ENCODE measurements at places on chromosomes 16 and 17.

DNA sequence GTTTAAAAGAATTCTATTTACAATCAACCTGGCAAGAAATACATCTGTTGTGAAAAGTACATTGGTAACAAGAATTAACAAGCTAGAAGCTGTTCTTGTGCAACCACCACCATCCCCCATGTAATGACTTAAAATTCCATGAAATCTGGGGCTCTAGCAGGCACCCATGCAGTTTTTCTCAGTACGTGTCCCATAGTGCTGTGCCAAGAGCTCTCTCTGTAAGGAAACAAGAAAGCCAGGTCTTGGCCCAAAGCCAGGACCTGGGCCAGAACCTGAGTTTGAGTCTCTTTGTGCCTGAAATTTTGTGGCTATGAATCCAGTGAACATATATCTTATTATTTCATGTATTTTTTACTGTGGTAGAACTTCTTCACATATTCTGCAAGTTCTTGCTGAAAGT is 46.6 kb downstream of the NUP93 start:
- no peak for DNase-seq

GRCh38 chr16:87766485-87766797 is 655 bp upstream of the KLHDC4 start:
- no peak for DNase-seq

- no peak for DNase-seq
Measured at GRCh38 chr17:28657756-28658155, 4.0 kb downstream of the SDF2 start.

GRCh38 chr17:35449371-35449931 is 885 bp upstream of the SLFN13 start:
- peak; percentile 80 for DNase-seq

GRCh38 chr17:73325527-73325842 is 13.7 kb upstream of the CDC42EP4 start:
- DNase-seq: no peak

DNA sequence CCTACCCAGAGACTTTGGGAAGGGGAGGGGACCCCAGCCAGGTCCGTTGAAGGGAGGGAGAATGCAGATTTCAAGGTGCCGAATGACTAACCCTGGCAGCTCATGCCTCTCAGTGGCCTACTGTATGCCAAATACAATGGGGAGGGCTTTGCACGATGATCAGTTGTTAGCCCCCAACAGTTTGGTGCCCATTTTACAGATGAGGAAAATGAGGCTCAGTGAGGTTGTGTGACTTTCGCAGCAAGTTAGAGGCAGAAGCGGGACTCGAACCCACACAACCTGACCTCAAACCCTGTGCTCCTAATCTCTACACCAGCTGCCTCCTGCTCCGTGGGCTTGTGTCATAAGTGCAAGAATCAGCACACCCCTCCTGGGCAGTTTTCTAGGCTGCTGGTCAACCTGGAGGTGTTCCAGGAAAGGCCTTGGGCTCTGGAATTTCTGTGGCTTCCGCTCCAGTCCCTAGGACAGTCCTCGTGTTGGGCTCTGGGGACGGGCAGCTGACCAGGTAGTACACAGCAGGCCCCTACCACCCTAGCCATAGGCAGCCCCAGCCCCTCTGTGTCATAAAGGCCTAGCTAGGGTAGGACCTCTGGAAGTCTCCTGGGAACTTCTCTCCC is 11.9 kb upstream of the NAGPA start:
- no peak for DNase-seq

- no peak for DNase-seq
Measured at GRCh38 chr17:29445844-29446243, 55.7 kb downstream of the TAOK1 start.

- DNase-seq: peak; percentile 69
Measured at GRCh38 chr16:68902003-68902968, 59.0 kb downstream of the TANGO6 start.

DNA sequence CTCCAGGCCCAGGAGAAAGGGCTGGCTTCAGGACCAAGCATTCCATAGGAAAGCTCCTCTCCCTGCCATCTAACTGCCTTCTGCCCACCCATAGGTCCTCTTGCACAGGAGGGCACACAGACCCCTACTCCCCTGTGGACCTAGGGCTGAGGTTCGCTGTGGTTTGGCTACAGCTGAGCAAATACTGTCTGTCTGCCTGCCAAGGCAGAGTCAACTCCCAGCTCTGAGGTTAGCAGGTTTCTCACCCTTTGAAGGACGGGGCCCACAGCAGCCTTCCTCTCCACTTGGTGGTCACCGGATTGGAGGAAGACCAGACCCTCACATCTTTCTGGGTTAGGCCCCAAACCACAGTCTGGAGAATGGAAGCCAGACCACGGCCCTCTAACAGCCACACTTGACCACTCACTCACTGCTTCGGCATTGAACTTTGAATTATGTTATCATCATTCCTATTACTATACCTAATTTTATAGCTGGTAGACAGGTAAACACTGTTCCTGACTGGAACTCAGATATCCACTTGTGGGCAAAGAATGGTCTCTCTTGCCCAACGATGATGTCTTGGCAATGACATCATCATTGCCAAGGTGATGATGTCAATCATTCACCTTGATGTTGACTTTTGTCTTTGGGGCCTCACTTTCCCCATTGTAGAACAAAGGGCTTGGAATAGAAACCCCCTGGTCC is 14.2 kb downstream of the CBX4 start:
- DNase-seq: no peak

DNA sequence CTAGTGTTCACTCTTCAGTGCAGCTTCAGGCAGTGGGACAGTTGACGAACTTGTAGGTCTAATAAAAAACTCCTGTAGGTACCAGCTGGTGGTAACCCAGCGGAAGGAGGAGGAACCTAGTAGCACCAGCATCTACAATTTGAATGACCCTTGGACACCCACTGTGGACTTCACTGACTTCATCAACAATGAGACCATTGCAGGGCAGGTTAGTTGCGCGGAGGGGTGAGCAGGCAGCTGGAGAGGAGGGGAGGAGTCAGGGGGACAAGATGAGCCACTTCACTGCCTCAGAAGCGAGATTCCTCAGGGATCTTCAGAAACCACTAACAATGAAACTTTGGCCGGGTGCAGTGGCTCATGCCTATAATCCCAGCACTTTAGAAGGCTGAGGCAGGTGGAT is 22.3 kb downstream of the AOC3 start:
- DNase-seq: no peak

DNA sequence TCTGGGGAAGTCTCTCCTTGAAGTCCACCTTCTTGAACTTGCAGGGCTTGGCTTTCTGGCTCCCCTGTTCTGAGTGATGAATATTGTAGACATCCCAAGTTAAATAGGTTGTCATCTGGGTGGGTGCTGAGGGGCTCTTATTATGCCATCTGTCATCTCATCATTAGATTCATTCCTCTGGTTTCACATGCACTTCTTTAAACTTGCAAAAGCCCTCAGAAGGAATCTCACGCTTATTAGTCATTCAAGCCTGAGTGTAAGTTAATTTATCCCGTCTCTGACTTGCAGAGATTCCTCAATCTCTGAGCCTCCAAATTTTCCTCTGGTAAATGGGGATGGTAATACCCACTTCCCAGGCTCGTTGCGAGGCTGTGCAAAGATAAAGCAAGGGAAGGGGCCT is 5.7 kb downstream of the MGAT5B start:
- no peak for DNase-seq

DNA sequence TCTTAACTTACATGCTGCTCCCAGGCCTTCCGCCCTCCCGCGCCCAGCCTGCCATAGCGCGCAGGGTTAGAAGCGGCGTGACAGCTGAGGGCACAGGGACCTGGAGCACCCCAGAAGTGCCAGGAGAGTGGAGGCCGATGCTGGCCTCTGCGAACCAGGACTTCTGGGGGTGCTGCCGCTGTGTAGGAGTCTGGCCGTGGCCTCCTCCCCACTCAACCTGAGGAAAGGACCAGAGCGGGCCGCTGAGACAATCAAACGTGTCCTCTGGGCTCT is 1.9 kb upstream of the TMEM204 start:
- no peak for DNase-seq

DNA sequence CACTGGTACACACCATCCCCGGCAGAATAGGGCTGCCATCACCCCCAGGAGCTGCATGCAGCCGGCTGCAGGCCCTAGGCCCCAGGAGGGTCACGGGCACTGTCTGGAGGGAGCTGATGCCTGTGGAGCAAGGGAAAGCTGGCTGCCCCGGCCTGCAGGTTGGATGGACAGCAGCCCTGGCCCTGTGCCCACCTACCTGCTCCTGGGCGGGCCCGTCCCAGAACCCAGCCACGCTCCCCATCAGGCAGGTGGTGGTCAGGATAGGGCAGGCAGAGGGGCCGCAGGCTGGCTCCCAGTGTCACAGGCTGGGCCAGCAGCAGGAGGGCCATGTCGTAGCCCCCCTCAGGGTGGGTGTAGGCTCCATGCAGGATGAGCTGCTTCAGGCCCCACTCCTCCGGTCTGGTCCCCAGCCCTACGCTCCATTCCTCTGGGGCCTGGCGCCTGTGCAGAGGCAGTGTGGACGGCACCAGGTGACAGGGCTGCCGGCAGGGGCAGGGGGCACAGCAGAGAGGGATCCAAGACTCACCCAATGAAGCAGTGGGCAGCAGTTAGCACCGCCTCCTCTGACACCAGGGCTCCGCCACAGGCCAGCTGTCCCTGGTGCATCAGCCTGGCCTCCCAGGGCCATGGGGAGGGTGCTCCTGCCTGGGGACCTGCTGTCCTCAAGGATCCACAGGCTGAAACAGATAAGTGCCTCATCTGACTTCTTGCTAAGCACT is 4.0 kb downstream of the PRSS53 start:
- no peak for DNase-seq

GRCh38 chr17:31095236-31096105 is 694 bp downstream of the NF1 start:
- DNase-seq: peak; percentile 69

DNA sequence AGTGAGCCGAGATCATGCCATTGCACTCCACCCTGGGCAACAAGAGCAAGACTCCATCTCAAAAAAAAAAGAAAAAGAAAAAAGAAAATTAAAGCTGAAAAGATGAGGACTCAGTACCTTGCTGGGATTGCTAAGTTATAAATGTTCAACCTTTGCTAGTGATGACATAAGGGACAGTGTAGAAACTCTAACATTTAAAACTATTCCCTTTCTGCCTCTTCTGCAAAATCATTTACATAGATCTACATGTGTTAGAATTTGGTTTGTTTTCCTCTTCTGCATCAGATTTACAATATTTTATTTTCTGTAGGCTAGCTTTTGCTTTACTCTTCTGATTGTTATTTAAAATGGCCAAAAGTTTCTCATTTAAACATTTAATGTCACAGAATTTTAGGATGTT is 49.5 kb upstream of the HAS3 start:
- no peak for DNase-seq

DNA sequence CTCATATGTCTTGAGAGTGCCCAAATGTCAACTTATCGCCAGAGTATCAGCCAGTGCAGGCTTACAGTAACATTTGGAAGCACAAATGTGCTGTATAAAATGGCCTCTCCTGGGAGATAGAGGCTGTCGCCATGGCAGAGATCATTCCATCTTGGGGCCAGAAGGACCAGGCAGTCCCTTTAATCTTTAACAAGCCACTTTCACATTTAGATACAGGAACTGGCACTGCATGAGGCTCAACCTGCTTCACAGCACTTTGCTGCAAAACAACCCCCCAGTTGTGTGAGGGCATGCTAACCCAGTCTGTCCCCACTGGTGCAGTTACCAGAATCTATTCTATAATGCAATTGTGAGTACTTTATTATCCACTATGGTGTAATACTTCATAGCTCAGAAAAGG is 4.7 kb upstream of the RFFL start:
- no peak for DNase-seq

- DNase-seq: no peak
Measured at GRCh38 chr17:52145476-52145875, 13.0 kb downstream of the CA10 start.

- no peak for DNase-seq
Measured at GRCh38 chr16:3874794-3875692, 5.5 kb downstream of the CREBBP start.

DNA sequence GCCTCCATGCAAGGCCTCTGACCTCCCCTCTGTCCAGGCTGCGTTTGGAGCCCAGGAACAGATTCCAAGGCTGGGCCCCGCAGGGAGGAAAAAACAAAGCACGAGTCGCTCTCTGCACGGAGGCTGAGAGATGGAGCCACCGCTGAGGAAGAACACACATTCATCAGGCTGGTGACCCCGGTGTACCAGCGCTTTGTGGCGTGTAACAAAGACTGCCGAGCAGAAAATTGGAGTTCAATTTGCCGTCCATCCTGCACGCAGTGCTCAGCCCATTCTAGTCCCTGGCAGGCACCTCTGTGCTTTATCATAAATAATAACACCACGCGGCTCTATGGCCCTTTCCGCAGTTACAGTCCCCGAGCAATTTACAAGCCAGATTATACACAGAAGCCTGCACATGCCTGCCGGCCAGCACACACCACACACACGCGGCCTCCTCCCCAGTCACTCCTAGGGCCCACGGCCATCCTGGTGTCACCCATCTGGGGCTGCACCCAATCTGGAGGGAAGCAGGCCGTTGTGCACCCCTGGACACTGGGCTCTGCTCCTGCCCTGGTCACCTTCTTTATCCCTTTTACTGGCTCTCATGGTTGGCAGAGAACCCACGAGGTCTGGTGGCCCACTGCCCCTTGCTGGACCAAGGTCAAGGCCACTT is 124.4 kb downstream of the SDK2 start:
- DNase-seq: peak; percentile 66

GRCh38 chr17:2782055-2782454 is 14.2 kb upstream of the RAP1GAP2 start:
- no peak for DNase-seq

- no peak for DNase-seq
Measured at GRCh38 chr17:76577876-76578275, 7.8 kb downstream of the ST6GALNAC2 start.

- no peak for DNase-seq
Measured at GRCh38 chr17:51803161-51803560, 355.4 kb downstream of the CA10 start.

DNA sequence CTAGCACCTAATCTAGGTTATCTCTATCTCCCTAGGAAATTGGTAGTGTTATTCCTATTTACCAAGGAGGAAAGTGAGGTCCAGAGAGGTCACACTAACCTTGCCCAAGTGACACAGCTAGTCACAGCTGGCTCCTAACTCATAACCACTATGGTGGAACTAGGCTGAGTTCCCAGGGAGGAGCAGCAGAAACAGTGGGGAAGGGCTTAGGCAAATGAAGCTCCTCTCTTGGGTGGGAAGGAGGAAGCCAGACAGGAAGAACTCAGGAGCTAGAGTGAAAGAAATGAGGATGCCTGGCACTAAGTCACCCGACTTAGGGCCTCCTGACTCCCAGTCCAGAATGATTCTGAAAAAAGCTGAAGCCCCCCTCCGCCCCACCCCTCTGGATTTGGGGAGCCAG is 34.5 kb downstream of the PSME3IP1 start:
- no peak for DNase-seq

GRCh38 chr16:75074920-75075687 is 41.5 kb downstream of the LDHD start:
- DNase-seq: no peak

DNA sequence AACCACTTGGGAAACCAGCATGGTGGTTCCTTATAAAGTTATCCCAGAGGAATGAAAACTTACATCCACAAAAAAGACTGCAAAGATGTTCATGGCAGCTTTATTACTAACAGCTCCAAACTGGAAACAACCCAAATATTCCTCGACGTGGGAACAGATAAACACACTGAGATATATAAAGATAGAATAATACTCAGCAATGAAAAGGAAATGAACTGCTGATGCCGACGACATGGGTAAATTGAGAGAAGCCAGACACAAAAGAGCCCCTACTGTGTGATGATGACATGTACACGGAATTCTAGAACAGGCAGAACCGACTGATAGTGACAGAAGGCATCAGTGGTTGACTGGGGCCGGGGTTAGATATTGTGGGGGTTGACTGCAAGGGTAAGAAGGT is 9.7 kb downstream of the PRCD start:
- no peak for DNase-seq

- no peak for DNase-seq
Measured at GRCh38 chr17:49595980-49596379, 20.3 kb downstream of the NXPH3 start.

GRCh38 chr17:73359352-73359751 is 47.6 kb upstream of the CDC42EP4 start:
- DNase-seq: no peak
